Activated naive CD8-positive, alpha-beta T cell treated with anti-CD3 and anti-CD28 coated beads, Interleukin-2, amount 50 U/mL, for 16 hours (primary cell): ENCODE measurements at places on chromosomes 13 and 19.

- DNase-seq, result no peak
Observed at GRCh38 chr13:84524586-84524985, 642.3 kb upstream of the SLITRK1 start.

DNA sequence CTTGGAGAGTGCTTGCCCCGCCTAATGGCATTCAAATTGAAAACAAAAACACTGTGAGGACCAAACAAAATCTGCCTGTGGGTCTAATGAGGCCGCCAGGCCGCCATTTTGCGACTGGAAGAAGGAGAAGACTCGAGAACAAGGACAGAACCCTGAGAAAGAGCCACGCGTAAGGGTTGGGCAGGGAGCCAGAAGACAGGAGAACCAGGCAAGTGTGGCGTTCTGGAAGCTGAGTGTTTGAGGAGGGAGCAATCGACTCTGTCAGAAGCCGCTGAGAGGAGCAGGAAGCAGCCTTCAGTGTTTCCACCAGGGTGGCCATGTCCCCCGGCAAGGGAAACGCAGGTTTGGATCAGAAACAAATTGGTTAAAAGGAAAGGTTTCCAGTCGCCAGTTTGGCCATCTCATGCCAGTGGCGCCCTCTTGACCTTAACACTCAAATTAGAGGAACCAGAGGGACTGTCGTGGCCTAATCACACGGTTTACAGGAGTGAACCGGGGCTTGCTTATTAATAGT, 10.2 kb upstream of the PTOV1 start:
- DNase-seq, result no peak

GRCh38 chr13:37059848-37060192, 332 bp upstream of the SUPT20H start:
- DNase-seq, result no peak

GRCh38 chr19:4889034-4889815, 13.5 kb downstream of the ARRDC5 start:
- no peak for DNase-seq
